ENCODE measurements at places on chromosomes 4 and X. TPM values are rescaled to one million over a fixed set of nuclear protein-coding genes. Genes with fewer than 3 reads are reported as not detected.

Gene ADH1B
- total RNA-seq = not detected

Gene TENM3
- 106 TPM for total RNA-seq

Gene GYG2
- 62.8 TPM for total RNA-seq

- peaks cover 7% of the 10 kb centered on the region for H3K36me3 ChIP-seq
- no peak for DNase-seq
- H3K4me3 ChIP-seq = peak overlapping the region; percentile 33
Observed at GRCh38 chrX:24494647-24495075, 29.6 kb downstream of the PDK3 start.

GRCh38 chr4:26288355-26288909 is 32.4 kb upstream of the RBPJ start:
- no peaks in the 10 kb centered on the region for H3K36me3 ChIP-seq
- H3K27me3 ChIP-seq = no peaks in the 10 kb centered on the region
- H3K4me1 ChIP-seq = no peaks in the 10 kb centered on the region

Data from mesothelial cell of epicardium (in vitro differentiated cells).